ENCODE measurements at places on chromosomes 5 and 9.
A peak's percentile ranks its signal among the peaks of the same experiment; 100 is the strongest.

DNA sequence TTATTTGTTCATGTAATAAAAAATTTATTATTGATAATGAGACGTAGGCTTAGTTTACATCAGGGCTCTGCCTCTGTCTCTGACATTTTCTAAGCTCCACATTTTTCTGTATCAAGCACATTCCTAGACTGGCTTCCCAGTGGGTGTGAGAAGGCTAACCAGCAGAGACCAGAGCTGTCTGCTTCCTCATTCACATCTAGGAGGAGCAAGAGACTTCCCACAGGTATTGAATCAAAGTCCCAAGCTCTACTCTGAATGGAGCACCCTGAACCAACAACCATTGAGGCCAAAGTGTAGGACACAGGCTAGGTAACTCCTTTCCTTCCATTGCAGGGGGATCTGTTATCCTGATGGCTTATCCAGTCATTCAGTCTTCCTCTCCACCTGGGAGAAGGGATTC lies 72.4 kb downstream of the PARP8 start:
- DNase-seq: no peak

- DNase-seq: no peak
Measured at GRCh38 chr9:90927496-90927895, 125.9 kb downstream of the SYK start.

- no peak for DNase-seq
Measured at GRCh38 chr9:134066913-134067851, 644 bp downstream of the BRD3 start.

DNA sequence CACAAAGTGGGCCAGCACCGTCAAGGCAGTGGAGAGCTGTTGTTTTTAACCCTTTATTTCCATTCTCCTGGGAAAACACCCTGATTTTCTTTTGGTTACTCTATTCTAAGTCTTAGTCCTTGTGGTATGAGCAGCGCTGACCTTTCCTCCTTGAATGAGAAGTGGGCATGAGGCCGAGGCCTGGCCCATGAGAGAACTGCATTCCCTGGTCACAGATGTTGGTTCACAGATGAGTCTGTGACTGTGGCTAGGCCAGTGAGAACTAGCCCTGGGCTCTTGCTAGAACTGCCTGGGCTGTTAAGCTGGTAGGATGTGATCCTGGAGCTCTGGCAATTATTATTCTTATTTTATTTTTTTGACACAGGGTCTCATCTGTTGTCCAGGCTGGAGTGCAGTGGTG lies 71.7 kb upstream of the KLF9 start:
- no peak for DNase-seq

- no peak for DNase-seq
Measured at GRCh38 chr5:172453206-172453985, 929 bp downstream of the SH3PXD2B start.

GRCh38 chr5:168001318-168001717 lies 290.1 kb upstream of the WWC1 start:
- DNase-seq: no peak

GRCh38 chr9:88092797-88093331 lies 45.4 kb downstream of the SPATA31C2 start:
- no peak for DNase-seq

- peak; percentile 55 for DNase-seq
Measured at GRCh38 chr9:36862206-36863145, 171.6 kb downstream of the PAX5 start.

DNA sequence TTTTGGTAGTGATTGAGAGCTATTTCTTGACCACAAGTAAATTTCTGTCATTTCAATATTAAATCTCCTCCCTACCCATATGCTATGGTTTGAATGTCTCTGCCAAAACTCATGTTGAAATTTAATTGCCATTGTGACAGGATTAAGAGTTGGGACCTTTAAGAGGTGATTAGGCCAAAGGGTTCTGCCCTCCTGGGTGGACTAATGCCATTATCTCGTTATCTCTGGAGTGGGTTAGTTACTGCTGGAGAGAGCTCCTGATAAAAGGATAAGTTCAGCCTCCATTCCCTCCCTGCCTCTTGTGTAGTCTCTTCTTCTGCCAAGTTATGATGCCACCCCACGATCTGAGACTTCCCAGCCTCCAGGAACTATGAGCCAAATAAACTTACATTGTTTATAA lies 3.6 kb upstream of the DRD1 start:
- DNase-seq: no peak

GRCh38 chr5:12292610-12293204 lies 388.5 kb upstream of the CTNND2 start:
- DNase-seq: no peak

DNA sequence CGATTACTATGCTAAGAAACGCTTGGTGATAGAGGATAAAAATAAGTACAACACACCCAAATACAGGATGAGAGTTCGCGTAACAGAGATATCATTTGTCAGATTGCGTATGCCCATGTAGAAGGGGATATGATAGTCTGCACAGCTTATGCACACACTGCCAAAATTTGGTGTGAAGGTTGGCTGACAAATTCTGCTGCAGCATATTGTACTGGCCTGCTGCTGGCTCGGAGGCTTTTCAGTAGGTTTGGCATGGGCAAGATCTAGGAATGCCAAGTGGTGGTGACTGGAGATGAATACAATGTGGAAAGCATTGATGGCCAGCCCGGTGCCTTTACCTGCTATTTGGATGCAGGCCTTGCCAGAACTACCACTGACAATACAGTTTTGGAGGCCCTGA lies 208.4 kb downstream of the PDZD2 start:
- no peak for DNase-seq

DNA sequence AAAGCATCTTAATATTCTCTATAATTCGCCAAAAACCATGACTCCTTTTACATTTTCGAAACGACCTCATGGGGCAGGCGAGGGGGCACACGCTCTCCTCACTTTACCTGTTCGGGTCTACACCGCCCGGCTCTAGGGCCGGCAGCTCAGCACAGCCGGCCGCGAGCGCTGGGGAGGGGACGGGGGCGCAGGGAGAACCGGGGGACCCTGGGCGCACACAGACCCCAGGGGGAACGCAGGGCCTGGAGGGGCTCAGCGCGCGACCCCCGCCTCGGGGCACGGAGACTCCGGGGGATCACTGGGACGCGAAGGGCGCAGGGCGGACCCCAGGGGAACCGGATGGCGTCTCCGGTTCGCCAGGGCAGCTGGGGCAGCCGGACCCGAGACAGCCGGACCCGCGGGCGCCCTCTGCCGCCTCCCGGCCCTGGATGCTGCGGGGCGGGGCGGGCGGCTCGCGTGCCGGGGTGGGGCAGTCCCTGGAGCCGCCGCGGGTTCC lies at the start of gene AHRR:
AHRR (plus strand) TSS at position 485 of the 496 bp plus-strand sequence. CDS start 22,189 bp downstream, outside the sequence.
- peak; percentile 83 for DNase-seq

GRCh38 chr9:35814106-35814840 lies 569 bp downstream of the HINT2 start:
- peak; percentile 33 for DNase-seq

GRCh38 chr5:6261668-6262067 lies 116.7 kb downstream of the MED10 start:
- no peak for DNase-seq

GRCh38 chr9:36765468-36766341 lies 193.0 kb downstream of the MELK start:
- peak; percentile 89 for DNase-seq

GRCh38 chr5:168415401-168415800 lies 70.9 kb upstream of the RARS1 start:
- no peak for DNase-seq

GRCh38 chr5:33491941-33492340 lies 51.2 kb downstream of the TARS1 start:
- DNase-seq: no peak

GRCh38 chr9:136533775-136534157 lies 12.1 kb downstream of the NOTCH1 start:
- DNase-seq: no peak

- no peak for DNase-seq
Measured at GRCh38 chr5:163580516-163580915, 75.1 kb downstream of the MAT2B start.

DNA sequence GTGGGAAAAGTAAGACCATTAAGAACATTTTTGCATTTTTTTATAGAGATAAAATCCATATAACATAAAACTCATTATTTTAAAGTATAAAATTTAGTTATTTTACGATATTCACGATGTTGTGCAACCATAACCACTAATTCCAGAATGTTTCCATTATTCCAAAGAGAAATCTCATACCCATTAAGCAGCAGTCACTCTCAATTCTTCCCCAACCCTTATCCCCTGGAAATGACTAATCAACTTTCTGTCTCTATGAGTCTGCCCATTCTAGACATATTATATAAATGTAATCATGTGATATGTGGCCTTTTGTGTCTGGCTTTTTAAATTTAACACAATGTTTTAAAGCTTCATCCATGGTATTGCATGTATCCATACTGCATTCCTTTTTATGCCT lies 115.6 kb upstream of the ADAMTSL1 start:
- no peak for DNase-seq

DNA sequence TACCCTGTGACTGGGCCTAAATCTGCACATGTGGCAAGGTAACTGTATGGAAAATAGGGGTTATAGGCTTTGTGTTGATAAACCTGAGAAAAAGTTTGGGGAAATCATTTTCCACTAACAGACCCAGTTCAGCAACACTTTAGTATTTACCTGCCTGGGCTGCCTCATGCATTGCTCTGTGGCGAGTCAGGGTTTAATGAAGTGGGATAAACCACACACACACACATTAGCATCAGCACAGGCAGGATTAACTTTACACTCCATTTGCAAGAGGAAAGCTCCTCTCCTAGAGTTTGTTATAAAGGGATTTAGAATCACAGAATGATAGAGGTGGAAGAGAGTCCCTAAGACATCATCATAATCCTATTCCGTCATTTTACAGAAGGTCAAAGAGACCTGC lies 20.0 kb upstream of the ZCCHC7 start:
- no peak for DNase-seq

DNA sequence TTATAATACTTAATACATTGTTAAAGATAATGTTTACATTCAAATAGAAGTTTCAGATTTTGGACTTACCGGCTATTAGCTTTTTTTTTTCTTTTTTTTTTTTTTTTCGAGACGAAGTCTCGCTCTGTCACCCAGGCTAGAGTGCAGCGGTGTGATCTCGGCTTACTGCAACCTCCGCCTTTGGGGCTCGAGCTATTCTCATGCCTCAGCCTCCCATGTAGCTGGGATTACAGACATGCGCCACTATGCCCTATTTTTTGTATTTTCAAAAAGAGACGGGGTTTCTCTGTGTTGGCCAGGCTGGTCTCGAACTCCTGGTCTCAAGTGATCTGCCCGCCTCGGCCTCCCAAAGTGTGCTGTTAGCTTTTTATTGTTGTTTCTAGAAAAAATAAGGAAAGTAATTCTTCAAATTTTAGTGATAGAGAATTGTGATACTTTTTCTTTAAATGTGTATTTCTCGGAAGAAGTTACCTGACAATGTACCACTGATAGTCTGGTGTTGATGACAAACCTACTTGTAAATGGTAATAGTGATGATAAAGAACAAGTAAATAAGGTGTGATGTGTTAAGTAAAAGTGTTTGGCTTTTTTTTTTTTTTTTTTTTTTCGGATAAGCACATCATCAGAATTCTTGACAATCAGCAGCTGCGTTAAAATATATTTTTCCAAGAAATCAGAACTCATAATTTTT lies 2.7 kb downstream of the CDC42SE2 start:
- no peak for DNase-seq

DNA sequence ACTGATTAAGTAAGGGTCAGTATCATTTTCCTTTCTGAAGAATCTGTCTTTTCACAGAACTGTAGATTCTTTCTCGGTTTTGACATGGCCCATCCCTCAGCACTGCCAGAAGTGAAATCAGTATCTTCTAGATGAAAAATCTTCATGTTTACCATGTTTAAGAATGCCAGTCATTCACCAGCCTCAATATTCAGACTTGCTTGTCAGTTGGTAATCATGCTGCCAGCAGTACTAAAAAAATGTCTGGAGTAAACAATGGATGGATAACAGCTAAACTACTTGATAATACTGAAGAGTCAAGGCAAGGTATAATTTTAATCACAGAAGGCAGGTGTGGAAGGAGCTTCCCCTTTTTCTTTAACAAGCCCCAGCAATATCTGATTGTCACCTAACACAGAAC lies 306.8 kb upstream of the DMAC1 start:
- no peak for DNase-seq

- no peak for DNase-seq
Measured at GRCh38 chr9:128421482-128421996, 882 bp downstream of the CERCAM start.
